ENCODE measurements at places on chromosomes 5 and 9. TPM values are rescaled to one million over a fixed set of nuclear protein-coding genes. Genes with fewer than 3 reads are reported as not detected.

CENPH gene
- total RNA-seq = 4.2 TPM

PCDHGC5 gene
- total RNA-seq = 2.1 TPM

PRDM9 gene
- total RNA-seq = not detected

NEURL1B gene
- 23.0 TPM for total RNA-seq

DBH gene
- not detected for total RNA-seq

TMEM232 gene
- total RNA-seq = 1.6 TPM

IFNA4 gene
- not detected for total RNA-seq

IL13 gene
- total RNA-seq = not detected

INSL6 gene
- total RNA-seq = not detected

PCDHA5 gene
- total RNA-seq = not detected

PAPPA gene
- total RNA-seq = 0.52 TPM

FRMPD1 gene
- 6.3 TPM for total RNA-seq

CDC25C gene
- total RNA-seq = 3.7 TPM

Data from skeletal muscle tissue (tissue), 5 donors.